ENCODE measurements at places on chromosomes 12 and 14.

- DNase-seq = no peak
Measured at GRCh38 chr12:120914794-120915193, 10.6 kb upstream of the SPPL3 start.

DNA sequence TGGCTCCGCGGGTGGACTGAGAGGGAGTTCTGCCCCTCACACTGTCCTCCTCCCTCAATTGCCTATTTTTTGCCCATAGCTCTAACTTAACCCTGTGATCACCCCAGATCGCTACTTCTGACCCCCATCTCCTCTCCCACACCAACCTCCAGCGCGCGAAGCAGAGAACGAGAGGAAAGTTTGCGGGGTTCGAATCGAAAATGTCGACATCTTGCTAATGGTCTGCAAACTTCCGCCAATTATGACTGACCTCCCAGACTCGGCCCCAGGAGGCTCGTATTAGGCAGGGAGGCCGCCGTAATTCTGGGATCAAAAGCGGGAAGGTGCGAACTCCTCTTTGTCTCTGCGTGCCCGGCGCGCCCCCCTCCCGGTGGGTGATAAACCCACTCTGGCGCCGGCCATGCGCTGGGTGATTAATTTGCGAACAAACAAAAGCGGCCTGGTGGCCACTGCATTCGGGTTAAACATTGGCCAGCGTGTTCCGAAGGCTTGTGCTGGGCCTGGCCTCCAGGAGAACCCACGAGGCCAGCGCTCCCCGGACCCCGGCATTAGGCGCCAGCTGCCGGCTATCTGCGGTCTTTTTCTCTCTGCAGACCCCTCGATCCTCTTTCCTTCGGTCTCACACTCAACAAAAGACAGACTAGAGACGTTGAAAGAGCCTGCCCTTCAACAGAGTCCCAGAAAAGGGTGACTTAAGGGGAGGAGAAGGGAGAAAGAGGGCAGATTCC, 3.0 kb upstream of the TBX3 start:
- no peak for DNase-seq

DNA sequence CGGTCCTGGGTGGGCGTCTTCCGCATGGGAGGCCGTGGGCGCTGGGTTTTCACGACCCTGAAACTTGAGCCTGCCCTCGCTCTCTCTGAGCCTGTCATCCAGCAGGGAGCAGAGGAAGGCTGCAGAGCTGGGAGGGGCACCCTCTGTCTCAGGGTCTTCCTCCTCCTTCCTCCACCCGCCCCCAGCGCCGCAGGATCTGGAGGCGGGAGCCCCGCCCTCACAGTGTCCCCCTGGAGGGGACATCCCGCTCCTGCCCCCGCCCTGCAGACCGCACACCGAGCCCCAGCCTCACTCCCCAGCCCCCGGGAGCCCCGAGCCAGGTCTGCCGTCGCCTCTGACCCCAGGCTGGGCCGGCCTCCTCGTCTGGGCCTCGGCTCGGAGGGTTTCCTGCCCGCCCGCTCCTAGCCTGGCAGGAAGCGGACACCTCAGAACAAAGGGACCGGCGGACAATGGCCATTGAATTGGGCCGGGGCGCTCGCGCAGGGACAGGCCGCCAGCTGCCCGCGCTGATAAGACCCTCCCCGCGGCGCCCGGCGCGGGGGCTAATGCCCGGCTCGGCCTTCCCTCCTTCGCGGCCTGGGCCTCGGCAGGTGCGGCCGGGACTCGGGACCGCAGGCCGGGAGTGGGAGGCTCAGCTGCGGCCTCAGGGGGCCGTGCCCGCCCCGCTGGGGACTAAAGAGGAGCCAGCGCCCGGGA, 15.3 kb upstream of the NUDT14 start:
- no peak for DNase-seq

DNA sequence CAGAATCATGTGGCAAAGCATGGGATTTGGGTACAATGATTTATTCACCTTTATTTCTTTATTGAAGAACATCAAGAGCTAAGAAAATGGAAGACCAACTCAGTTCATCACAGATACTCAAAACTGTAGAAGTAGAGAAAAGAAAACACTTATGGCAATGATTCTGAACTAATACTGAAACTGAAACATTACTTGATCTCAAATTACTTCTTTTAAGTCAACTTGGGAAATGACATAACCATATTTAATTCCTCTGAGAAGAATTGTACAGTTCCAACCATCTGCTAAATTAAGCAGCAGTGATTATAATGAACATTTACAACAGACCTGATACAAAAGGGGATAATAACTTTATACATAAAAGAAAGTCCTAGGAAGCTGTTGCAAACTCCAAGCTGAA, 466.5 kb downstream of the TMTC2 start:
- DNase-seq = no peak

GRCh38 chr12:58615047-58615446, 305.3 kb downstream of the LRIG3 start:
- DNase-seq = no peak

Data from umbilical cord (tissue), 2 donors.